ENCODE measurements at places on chromosomes 16 and 17.

- DNase-seq, result no peak
These were observed 134.6 kb downstream of the SPECC1 start for GRCh38 chr17:20143740-20144139.

- DNase-seq, result no peak
These were observed 36.3 kb downstream of the GDE1 start for GRCh38 chr16:19485611-19486010.

DNA sequence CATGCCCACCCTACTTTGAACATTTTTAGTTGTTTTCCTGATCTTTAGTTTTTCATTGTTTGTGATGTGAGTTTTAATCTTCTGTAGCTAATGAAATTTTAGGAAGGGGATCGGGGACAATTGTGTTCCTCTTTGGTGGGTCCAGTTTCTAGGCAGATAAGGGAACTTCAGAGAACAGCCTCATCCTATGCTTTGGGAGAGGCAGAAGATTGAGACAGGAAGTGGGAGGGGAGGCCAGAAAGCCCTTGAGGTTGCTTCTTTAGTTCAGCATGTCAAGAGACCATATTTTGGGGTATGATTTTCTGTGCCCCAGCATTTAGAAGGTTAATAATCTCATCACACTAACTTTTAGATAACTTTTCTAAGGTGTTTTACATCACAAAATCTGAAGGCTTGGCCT lies 191.0 kb downstream of the TANC2 start:
- no peak for DNase-seq

DNA sequence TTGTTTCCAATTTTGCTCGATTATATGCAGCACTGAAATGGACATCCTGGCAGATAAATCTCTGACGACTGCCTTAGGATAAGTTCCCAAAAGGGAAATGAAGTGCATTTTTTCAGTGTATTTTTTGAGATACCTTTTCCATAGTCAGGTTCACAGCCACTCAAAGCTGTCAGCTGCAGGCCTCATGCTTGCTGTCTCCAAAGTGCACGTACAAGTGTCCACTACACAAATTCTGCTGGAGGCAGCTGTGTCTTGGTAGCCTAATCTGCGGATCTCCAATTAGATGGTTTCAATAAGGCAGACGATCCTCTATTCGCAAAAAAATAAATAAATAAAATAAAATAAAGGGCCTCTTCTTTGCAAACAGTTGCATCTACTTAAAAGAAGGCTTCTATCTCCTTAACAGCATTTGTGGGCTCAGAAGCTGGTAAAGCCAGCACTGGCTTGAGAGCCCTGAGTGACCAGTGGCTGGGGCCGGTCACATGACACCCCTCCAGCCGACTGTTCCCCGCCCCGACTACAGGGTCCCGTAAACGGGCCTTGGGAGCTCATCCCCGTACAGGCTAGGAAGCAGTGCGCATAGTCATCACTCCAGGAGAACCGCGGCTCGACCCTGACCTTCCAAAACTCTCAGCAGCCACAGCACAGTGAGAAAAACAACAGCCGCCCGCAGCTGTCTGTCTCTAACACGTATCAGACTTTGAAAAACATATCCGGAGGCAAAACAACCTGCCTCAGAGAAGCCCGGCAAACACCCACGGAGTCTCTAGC lies 18.8 kb downstream of the RPH3AL start:
- DNase-seq, result no peak

DNA sequence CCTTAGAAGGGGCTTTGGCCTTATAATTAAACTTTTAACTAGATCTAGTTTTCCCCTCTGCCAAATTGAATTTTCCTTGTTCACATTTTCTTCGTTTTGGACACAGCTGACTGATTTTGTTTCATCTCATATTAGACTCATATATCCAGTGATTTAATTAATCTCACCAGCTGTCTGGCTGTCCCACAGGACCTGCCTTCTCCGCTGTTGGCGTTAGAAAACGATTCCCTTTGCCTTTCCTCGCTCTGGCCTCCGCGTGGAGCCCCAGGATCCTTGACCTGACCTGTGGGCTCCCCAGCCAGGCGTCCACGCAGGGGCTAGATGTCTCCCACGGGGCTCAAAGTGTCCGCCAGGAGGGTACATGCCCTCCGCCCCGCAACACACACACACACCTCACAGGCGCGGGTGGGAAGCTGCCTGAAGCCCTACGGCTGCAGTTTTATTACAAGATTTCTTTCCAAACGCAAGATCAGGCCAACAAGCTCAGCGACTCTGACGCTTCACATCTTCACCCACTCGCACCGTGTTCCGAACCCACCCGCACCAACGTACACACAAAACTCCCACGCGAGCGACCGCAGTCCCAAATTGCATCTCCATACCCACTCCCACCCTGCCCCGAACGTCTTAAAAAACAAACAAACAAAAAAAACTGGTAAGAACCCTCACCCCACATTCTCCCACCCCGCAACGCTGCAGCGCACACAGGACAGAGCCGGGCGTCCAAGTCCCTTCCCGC lies 1.1 kb downstream of the RPRML start:
- DNase-seq, result no peak

GRCh38 chr17:78141437-78142118 lies 4.6 kb upstream of the C17orf99 start:
- no peak for DNase-seq

GRCh38 chr16:49469930-49470451 lies 96.4 kb downstream of the C16orf78 start:
- no peak for DNase-seq
